ENCODE measurements at places on chromosomes 3 and 15.
A peak's percentile ranks its signal among the peaks of the same experiment; 100 is the strongest.

GRCh38 chr3:177776661-177777101 lies 579.4 kb upstream of the TBL1XR1 start:
- ATAC-seq = peak; percentile 56

DNA sequence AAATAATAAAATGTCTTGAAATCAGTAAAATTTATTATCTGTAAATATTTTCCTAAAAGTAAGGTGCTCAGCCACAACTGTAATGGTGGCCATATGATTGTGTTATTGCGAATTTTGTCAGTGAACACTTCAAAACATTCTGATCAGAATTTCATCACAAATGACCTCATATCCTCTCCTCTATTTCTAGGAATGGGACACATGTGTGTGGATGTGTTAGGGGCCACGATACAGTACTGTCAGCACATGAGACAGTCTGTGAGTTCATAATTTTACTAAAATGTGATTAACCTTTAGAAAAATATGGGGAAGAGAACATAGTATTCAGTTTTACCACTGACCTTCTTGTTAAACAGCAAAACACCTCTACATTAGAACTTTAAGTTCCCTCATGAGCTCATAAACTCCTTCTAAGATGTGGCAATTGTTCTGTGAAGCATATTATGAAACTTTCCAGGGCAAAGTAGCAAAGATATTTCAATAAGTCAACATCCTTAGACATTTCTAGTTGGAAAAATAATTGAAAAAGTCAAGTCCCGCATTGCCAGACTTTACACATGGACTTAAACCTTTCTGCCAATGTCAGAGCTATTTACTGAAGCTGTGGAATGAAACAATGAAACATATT lies 158.2 kb upstream of the ABI3BP start:
- no peak for ATAC-seq

- no peak for ATAC-seq
Measured at GRCh38 chr15:80478075-80478474, 73.9 kb downstream of the ARNT2 start.

DNA sequence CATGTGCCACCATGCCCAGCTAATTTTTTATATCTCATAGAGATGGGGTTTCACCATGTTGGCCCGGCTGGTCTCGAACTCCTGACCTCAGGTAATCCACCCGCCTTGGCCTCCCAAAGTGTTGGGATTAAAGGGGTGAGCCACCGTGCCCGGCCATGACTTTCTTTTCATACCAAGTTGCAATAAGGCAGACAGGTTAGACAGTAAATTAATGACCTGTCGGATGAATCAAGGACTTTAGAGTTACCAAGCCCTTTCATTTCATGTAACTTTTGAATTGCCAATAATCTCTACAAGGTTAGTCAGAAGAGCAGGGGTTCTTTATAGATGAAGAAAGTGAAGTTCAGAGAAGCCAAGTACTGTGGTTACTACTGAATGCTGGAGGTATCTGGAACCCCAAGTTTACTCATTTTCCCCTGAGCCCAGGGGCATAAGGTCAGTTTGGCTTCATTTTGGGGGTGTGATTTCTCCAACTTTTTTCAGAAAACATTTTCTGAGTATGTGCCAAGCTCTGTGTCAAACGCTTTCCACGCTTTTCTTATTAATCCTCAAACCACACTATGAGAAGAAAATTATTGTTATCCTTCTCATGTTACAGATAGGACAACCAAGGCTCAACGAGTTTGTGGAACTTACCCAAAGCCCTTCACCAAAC lies 11.9 kb downstream of the PRICKLE2 start:
- ATAC-seq = no peak

GRCh38 chr3:69091389-69092029 lies 6.8 kb downstream of the ARL6IP5 start:
- no peak for ATAC-seq

- ATAC-seq = no peak
Measured at GRCh38 chr15:38153781-38154180, 98.9 kb upstream of the SPRED1 start.

GRCh38 chr3:106485802-106486201 lies 617.0 kb upstream of the CBLB start:
- no peak for ATAC-seq

- no peak for ATAC-seq
Measured at GRCh38 chr3:160980740-160981139, 124.4 kb downstream of the B3GALNT1 start.

- no peak for ATAC-seq
Measured at GRCh38 chr3:187856555-187856954, 111.3 kb upstream of the BCL6 start.

- no peak for ATAC-seq
Measured at GRCh38 chr15:73426323-73426994, 16.5 kb upstream of the REC114 start.

- no peak for ATAC-seq
Measured at GRCh38 chr3:60912142-60912541, 339.1 kb downstream of the FHIT start.

GRCh38 chr3:14378415-14378814 lies 24.0 kb upstream of the SLC6A6 start:
- ATAC-seq = no peak

DNA sequence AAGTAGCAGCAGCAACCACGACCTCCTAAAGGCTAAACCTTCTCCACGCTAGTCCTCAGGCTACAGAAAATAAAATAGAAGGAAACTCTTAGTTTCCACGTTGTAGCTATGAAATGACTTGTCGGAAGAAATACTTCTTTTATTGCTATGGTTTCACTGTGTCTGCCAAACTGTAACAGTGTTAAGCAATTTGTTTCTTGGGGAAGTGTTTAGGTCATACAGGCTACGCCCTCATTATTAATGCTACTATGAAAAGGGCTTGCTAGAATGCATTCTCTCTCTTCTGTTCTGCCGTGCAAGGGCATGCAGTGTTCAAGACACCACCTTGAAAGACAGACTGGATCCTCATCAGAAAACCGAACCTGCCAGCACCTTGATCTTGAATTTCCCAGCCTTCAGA lies 462.7 kb downstream of the PLOD2 start:
- ATAC-seq = no peak

- ATAC-seq = peak; percentile 57
Measured at GRCh38 chr15:70869346-70869745, 15.4 kb upstream of the LARP6 start.

GRCh38 chr15:55279746-55280351 lies 9.8 kb downstream of the RAB27A start:
- ATAC-seq = peak; percentile 92

DNA sequence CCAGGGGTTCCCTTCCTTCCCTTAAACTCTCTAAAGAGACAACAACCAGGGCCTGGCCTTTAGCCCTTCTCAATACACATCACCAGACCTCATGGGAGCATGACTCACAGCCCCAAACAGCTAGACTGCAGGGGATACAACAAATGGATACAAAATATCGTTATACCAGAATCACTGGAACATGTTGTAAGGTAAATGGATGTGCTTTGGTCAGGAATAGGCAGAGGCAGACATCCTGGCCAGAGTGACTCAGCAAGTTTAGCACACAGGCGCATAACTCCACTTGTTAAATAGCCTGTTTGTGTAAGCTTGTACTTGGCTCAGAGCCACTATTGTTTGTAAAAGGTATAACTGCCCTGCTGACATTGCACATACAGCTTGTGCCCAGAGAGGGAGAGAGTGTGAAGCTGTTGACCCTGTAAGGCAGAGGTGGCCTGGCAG lies 18.3 kb downstream of the TMED3 start:
- peak; percentile 47 for ATAC-seq

GRCh38 chr3:3084890-3085289 lies 25.3 kb downstream of the IL5RA start:
- no peak for ATAC-seq

DNA sequence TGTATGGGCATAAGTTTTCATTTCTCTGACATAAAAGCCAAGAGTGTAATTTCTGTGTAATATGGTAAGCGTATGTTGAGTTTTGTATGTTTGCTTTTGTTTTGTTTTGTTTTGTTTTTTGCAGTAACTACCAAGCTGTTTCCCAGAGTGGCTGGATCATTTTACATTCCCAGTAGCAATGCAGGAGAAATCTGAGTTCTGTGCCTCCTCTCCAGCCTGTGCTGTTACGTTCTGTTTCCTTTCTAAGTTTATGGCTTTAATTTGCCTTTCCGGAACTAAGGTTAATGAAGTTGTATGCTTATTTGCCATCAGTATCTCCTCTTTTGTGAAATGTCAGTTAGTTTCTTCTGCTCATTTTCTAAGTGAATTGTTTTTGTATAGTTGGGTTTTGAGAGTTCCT lies 307.8 kb downstream of the GABRG3 start:
- ATAC-seq = no peak

DNA sequence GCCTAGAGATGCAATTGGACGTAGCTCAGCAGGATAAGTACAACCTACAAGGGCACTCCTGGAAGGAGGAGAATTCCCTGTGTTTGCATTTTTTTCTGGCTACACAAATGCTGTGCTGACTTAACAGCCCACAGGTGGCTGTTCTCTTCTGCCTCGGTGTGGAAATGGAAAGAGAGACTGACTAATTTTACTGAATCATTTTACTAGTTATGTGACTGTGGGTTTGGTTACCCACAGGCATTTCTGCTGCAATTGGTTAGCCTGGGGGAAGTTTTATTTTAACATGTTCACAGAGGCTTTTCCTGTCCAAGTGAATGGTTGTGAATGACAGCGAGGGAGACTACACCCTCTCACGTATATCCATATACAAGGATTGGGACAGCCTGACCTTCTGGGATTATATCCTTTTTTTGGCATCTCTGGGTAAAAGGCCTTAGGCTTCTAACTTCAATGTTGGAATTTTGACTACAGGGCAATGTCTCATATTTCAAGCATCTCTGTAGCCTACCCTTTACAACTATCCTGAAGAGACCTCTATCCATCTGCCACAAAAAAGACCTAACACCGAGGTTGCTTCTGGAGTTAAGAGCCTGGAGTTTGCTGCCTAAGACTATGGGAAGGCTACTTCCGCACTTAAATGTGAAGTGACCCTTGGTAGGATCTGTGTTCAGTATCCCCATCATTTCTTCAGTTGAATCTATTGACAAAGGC lies 67.2 kb upstream of the TP63 start:
- no peak for ATAC-seq

GRCh38 chr3:189186101-189186500 lies 14.3 kb downstream of the TPRG1 start:
- ATAC-seq = no peak

- no peak for ATAC-seq
Measured at GRCh38 chr3:78737988-78738387, 1029.8 kb downstream of the ROBO1 start.

DNA sequence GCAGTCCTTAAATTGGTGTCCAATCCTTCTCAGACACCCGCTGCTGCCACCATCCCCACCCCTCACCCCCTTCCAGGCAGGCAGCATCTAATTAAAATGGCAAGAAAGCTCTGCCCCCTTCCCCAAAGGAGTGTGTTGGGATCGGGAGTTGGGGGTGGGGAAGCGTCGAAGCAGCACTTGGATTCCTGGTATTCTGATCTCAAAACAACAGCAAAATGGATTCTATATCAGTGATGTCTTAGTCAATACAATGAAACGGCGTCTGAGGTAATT lies 1.4 kb downstream of the TNIK start:
- ATAC-seq = no peak

DNA sequence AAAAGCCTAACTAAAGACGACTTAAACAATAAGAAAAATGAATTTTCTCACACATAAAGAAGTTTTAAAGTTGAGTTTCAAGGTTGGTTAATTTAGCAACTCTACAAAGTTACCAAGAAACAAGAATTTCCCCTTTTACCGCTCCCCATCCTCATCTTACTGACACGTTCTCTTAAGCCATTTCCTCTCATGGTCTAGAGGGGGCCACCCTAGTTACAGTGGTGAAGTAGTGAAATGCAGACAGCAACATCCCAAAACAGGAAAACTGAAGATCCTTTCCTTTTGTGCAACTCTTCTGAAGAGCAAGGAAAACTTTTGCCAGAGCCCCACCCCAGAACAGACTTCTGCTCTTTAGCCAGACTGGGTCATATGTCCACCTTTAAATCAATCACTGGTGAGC lies 17.3 kb upstream of the SOX14 start:
- no peak for ATAC-seq

GRCh38 chr15:95304151-95304946 lies 1026.2 kb upstream of the NR2F2 start:
- no peak for ATAC-seq

- no peak for ATAC-seq
Measured at GRCh38 chr15:45392584-45392855, 14.2 kb upstream of the GATM start.

- no peak for ATAC-seq
Measured at GRCh38 chr3:79097964-79098660, 669.7 kb downstream of the ROBO1 start.

DNA sequence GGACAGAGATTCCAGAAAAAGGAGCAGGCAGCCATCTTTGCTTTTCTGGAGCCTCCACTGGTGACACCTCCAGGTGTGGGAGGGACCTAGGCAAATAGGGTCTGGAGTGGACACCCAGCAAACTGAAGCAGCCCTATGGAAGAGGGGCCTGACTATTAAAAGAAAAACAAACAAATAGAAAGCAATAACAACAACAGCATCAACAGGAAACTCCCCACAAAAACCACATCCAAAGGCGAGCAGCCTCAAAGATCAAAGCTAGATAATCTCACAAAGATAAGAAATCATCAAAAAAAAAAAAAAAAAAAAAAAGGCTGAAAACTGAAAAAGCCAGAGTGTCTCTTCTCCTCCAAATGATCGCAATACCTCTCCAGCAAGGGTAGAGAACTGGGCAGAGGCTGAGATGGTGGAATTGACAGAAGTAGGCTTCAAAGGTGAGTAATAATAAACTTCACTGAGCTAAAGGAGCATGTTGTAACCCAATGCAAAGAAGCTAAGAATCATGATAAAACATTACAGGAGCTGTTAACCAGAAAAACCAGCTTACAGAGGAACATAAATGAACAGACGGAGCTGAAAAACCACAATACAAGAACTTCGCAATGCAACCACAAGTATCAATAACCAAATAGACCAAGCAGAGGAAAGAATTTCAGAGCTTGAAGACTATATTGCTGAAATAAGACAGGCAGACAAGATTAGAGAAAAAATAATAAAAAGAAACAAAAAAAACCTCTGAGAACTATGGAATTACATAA lies 225.4 kb downstream of the CTNNB1 start:
- no peak for ATAC-seq

DNA sequence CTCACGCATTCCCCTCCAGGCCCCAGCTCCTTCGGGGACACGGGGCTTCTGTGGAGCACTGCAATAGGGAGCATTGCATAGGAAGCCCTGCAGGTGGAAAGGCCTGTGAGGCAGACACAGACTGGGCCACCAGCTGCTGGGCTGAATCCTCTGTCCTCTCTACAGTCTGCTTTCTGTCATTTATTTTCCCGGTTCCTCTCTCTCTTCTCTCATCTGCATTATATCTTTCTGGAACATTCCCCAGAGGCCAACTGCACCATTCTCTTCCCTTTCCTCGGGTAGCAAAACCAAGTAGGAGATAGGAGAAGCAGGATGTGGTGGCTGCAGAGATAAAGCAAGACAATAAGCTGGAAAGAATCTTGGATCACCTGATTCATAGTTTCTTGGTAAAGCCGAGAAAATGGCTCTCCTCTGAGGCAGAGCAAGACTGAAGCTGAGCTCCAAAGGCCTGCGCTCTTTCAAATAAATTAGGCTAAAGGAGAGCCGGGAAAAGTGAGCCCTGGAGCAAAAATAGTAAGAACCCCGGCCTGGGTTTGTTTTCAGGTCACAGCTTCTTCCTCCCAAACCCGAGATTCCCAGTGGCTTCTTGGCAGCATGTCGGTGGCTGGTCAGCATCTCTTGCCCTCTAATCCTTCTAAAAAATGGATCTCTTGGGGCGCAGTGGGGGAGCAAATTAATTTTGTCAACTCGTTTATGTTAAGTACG lies 5.3 kb downstream of the TM4SF4 start:
- ATAC-seq = peak; percentile 43

- ATAC-seq = peak; percentile 98
Measured at GRCh38 chr3:67605377-67605776, 49.0 kb downstream of the SUCLG2 start.
